T-helper 17 cell (primary cell): ENCODE measurements at places on chromosomes 13 and 19.

DNA sequence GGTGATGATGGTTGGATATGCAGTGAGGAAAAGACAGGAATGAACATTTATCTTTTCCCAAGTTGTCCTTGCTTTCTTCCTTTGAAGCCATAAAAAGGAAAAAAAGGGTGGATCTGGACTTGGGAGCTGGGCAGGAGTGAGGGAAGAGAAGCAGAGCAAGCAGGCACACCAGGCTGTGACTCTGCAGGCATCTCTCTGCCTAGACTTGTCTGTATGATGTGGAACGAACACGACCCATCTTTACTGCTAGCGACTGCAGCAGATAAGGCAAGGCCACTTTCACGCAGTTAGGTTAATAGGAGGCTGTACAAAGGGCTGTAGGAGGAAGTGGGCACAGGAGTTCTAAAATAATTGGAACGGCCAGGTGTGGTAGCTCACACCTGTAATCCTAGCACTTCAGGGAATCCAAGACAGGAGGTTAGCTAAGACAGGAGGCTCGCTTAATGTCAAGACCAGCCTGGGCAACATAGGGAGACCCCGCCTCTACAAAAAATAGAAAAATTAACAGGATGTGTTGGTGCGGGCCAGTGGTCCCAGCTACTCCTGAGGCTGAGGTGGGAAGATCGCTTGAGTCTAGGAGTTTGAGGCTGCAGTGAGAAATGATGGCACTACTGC lies 961 bp upstream of the URI1 start:
- DNase-seq = no peak
- H3K4me3 ChIP-seq = peak overlapping the region; percentile 78
- H3K27ac ChIP-seq = peak overlapping the region; percentile 75
- H3K4me1 ChIP-seq = peaks cover 24% of the 10 kb centered on the region
- peaks cover 6% of the 10 kb centered on the region for H3K36me3 ChIP-seq
- H3K27me3 ChIP-seq = peaks cover 6% of the 10 kb centered on the region

DNA sequence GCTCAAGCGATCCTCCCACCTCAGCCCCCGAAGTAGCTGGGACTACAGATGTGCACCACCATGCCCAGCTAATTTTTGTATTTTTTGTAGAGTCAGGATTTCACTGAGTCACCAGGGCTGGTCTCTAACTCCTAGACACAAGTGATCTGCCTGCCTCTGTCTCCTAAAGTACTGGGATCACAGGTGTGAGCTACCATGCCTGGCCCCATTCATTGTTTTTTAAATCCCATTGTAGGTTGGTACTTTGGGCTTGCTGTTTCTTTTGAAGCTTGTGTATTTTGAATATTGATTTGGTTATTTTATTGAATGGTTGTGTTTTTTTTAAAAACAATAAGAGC lies 26.7 kb downstream of the ZMYM2 start:
- H3K36me3 ChIP-seq = peaks cover 3% of the 10 kb centered on the region
- no peaks in the 10 kb centered on the region for H3K27me3 ChIP-seq
- no peak overlapping the region for H3K4me3 ChIP-seq
- H3K4me1 ChIP-seq = peaks cover 33% of the 10 kb centered on the region

DNA sequence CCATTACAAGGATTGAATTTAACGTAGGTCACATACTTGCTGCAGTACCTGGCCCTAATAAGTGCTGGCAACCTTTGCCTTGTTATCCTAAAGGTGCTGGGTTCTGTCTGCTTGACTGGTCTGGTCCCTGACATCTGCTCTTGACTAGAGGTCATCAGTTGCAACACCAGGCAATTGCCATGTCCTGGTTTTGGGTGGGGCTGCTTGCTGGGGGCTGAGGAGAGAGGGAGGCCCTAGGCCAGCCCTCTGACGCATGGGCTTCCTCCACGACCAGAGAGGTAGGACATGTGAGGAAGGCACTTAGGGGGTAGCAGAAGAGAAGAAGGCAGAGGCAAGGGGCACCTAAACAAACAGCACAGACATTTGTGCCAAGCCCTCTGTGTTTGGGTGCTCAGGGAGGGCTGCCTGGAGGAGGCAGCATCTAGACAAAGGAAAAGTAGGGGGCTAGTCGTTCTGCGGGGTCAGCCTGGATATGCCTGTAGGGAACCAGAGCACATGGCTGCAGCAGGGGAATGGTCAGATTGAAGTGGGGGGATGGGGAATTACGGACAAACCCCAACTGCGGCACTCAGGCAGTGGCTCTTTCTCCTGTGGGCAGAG lies 21.7 kb downstream of the VSTM2B start:
- no peak for DNase-seq
- H3K4me1 ChIP-seq = peaks cover 3% of the 10 kb centered on the region
- H3K36me3 ChIP-seq = peaks cover 7% of the 10 kb centered on the region
- no peak overlapping the region for H3K4me3 ChIP-seq
- H3K27me3 ChIP-seq = peaks cover 27% of the 10 kb centered on the region

GRCh38 chr19:21463449-21464105 lies 41.8 kb upstream of the ZNF429 start:
- no peak for DNase-seq
- H3K27ac ChIP-seq = peak overlapping the region; percentile 67
- peaks cover 4% of the 10 kb centered on the region for H3K4me1 ChIP-seq
- H3K27me3 ChIP-seq = peaks cover 15% of the 10 kb centered on the region

DNA sequence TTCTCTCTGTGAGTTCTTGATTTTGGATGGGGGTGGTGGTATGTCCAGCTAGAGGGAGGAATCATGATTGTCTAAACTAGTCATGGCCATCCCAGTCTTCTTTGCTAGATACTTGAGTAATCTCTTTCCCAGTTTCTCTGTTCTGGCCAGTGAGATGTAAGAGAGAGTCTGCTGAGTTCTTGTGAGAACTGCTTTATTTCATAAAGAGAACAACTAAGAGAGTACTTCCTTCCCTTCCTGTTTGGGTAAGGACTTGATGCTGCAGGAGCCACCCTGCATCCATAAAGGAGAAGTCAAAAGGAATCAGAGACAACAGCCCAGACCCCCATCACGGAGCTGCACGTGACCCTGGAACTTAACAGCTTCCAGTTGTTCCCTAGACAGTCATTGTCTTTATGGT lies 3.0 kb upstream of the RASL11A start:
- peaks cover 20% of the 10 kb centered on the region for H3K4me1 ChIP-seq
- H3K27me3 ChIP-seq = peaks cover 12% of the 10 kb centered on the region
- no peaks in the 10 kb centered on the region for H3K36me3 ChIP-seq
- H3K4me3 ChIP-seq = no peak overlapping the region
- DNase-seq = no peak
- no peak overlapping the region for H3K27ac ChIP-seq

GRCh38 chr13:95676105-95676761 lies 706 bp upstream of the DNAJC3 start:
- no peaks in the 10 kb centered on the region for H3K27me3 ChIP-seq
- peak overlapping the region; percentile 99 for H3K4me3 ChIP-seq
- H3K4me1 ChIP-seq = peaks cover 38% of the 10 kb centered on the region
- peak overlapping the region; percentile 99 for H3K27ac ChIP-seq
- peaks cover 3% of the 10 kb centered on the region for H3K36me3 ChIP-seq
- DNase-seq = no peak

DNA sequence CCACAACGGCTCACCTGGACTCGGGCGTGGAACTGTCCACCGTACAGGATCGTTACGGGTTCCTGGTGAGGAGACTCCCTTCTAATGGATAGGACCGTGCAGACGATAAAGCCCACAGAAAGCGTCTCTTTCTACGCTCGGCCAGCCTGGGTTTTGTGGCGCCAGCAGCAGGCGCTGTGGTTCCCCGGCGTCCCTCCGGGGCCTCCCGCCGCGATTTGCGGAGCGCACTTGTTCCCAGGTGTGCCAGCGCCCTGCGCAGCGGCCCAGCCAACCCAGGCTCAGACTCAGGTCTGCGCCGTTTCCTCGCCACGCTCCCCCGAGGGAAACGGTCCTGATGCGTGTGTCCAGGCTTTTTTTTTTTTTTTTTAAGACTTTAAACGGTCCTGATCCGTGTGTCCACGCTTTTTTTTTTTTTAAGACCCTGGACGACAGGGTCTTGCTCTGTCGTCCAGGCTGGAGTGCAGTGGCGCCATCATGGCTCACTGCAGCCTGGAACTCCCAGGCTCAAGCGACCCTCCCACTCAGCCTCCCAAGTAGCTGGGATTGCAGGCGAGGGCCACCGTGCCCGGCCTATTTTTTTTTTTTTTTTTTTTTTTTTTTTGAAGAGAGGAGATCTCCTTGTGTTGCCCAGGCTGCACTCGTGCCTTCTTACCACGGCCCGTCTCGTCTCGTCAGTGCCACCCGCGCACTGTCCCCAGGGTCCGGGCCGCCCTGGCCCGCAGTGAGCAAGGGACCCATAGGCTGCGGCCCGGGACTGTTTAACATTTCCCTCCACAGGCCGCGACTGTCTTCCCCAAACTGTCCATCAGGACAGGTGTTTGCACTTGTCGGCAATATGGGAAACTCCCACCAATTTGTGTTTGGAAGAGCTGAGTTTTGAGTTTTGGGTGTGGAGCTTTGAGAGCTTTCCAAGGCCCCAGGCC lies 23.8 kb downstream of the GJA3 start:
- H3K27me3 ChIP-seq = peaks cover 33% of the 10 kb centered on the region
- DNase-seq = no peak
- H3K36me3 ChIP-seq = peaks cover 2% of the 10 kb centered on the region

- no peaks in the 10 kb centered on the region for H3K36me3 ChIP-seq
- DNase-seq = no peak
These were observed 41.2 kb downstream of the SACS start for GRCh38 chr13:23392313-23392712.

GRCh38 chr13:107210723-107211030 lies 642.7 kb upstream of the ARGLU1 start:
- no peak for DNase-seq
- no peak overlapping the region for H3K27ac ChIP-seq
